ENCODE measurements at places on chromosomes 13 and 19.

GRCh38 chr19:10112037-10112761 lies 706 bp downstream of the P2RY11 start:
- no peak for DNase-seq

DNA sequence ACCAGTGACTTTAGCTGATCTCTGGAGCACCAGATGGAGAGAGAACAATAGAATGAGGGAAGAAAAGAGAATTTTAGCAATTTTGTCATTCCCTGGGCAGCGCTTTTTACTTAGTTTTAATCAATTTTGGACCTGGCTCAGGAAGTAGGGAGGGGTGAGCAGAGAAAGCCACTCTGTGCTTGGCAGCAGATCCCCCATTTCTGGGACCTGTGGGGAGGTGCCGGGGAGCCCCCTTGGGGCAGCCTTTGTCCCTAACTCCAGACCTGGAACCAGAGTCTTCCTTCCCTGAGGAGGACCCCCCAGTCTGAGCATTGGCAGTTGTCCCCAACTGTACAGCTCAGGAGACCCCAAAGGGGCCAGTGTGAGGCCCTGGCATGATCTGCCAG lies 10.5 kb downstream of the LYL1 start:
- no peak for DNase-seq

DNA sequence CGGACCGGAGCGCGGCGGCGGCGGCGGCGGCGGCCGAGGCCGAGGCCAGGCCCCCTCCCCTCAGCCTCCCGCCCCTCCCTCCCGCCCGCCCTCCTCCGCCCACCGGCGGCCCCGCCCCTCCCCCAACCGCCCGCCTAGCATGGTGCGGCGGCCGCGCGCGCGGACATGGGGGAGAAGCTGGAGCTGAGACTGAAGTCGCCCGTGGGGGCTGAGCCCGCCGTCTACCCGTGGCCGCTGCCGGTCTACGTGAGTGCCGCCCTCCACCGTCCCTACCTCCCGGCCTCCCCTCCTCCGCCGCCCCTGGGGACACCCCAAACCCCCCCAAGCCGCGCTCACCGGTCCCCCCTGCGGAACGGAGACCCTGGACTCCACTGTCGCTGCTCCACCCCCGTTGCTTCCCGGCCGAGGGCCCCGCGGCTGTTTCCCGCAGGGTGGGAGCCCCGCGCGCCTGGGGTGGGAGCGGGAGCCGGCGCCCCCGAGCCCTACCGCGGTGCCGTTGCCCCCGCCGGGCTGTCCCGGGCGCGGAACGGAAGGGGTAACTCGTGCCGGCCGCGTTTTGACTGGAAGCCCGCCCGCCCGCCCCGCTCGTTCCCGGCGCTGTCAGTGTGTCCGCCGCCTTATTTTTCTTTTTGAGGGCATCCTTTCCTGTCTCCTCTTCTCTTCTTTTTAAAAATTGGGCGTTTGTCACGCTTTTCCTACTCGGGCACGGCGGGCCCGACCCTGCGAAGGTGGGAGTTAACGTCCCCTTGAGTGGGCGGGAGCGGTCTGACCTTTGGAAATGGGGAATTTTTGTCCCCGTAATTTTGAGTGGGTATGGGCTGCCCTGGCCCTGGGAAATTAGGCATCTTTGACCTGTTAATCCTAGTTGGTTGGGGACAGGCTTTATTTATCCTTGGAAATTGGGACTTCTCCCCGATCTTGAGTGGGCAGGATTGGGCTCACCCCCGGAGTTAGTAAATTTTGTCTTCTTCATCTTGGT lies 576 bp downstream of the DOT1L start:
- DNase-seq = no peak

DNA sequence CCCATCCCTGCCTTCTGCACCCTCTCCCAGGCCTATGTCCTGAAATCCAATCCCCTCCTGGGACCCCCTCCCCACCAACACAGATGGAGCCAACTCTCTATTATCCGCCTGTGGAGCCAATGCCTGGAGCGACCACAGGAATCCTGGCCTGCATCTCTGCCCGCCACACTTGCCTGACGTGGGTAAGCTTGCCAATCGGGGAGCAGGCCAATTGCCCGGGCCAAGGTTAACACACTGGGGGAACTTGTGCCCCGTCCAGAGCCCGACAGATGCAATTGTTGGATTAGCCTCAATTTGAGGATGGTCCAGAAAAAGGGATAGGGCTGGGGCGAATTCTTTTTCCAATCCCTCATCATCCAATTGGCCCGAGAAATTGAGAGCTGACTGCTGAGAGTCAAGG lies 5.9 kb downstream of the WIZ start:
- DNase-seq = no peak

All from H1 (cell line).